Activated T-helper 9 cell treated with anti-CD3 and anti-CD28 coated beads, Interleukin-2, amount 50 U/mL, for 16 hours (primary cell): ENCODE measurements at places on chromosomes 11 and 22.

- no peak for DNase-seq
Measured at GRCh38 chr11:62774407-62774806, 3.2 kb downstream of the TAF6L start.

- DNase-seq: no peak
Measured at GRCh38 chr11:128956401-128957201, 13.9 kb upstream of the TP53AIP1 start.

DNA sequence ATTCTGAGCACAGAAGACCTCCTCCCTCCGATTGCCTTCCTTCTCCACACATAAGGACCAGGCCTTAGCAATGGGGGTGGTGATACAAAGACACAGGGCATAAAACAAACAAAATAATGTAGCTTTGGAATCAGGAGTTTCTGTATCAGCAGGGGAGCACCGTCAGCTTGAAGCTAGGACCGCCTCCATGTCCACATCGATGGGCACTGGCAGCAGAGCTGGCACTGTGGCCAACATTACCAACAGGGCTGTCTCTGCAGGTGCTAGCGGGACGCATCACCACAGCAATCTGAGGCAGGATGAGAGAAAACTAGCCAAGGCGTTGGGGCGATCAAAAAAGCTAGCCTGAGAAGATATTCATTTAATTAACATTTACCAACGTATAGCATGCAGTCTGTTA lies 201.4 kb downstream of the MAML2 start:
- no peak for DNase-seq

DNA sequence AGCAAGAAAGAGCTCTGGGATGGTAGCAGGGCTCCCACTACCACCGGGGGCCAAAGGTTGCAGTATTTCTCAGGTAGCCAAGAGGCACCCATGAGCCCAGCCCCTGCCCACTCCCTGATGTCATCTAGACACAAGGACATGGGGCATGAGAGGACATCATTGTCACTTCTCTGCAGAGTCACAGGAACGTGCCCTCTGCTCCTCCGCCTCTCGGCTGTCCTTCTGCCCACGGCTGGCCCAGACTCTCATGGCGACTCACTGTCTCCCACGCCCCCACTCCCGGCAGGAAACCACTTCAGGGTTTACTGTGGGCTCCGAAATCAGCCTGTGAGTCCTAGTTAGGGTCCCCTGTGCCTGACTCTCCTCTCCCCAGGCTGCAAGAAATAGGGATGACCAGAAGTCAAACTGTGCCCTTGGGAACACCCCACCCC lies 1.8 kb upstream of the GAL start:
- DNase-seq: no peak

DNA sequence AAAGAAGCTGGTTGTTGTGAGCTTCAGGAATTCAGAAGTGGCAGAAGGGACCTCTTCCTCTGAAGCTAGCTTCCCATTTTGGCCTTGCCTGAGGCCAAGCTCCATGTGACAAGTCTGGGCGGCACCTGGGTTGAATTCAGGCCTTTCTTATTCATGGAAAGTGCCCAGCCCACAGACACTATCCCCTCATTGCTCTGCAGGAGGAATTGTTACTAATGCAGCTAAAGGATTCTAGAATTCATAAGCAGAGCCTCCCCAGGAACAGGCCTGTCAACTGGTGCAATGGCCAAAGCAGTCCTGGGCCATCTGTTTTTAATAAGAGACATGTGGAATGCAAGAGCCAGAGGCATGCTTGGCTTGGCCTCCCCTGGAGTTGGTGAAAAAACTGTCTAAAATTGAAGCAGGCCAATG lies 71.4 kb downstream of the SLC1A2 start:
- DNase-seq: no peak

- DNase-seq: no peak
Measured at GRCh38 chr11:19089421-19089820, 27.5 kb upstream of the ZDHHC13 start.

DNA sequence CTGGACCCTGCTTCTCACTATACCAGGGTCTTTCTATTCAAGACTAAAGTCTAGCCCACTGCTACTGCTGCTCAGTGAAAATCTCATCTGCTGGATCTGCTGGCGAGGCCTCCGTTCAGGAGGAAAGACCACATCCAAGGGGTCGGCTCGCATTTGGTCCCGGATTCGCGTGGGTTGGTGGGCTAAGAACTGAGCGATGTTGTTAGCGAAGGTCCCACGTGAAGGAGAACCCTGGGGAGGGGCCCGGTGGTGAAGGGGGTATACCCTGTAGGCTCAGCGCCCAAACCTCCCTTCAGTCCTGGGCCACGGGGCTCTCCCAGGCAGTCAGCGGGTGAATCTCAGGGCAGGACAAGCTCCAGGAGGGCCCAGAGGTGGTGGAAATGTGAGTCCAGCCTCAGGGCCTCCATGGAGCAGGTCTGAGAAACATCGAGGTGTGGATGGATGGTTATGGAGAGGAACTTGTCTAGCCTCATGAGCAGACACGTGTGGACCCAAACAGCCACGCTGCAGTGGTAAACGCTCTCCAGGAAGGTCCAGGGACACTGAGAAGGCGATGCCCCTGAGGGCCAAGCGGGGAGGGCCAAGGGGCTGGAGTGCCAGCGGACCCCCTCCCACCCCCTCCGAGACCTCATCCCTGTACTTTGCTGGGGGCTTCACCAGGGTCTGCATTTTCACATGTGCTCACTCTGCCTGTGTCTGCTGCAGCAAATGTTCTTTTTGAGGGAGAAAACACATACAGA lies 152.3 kb downstream of the CTTN start:
- DNase-seq: no peak

- no peak for DNase-seq
Measured at GRCh38 chr11:2295971-2296912, 5.5 kb downstream of the C11orf21 start.
